BJ (cell line): ENCODE measurements at places on chromosomes 13 and 19.

GRCh38 chr13:112054616-112055015 is 12.3 kb upstream of the SOX1 start:
- DNase-seq, result no peak

GRCh38 chr13:62595976-62596375 is 1180.3 kb upstream of the PCDH20 start:
- no peak for DNase-seq

DNA sequence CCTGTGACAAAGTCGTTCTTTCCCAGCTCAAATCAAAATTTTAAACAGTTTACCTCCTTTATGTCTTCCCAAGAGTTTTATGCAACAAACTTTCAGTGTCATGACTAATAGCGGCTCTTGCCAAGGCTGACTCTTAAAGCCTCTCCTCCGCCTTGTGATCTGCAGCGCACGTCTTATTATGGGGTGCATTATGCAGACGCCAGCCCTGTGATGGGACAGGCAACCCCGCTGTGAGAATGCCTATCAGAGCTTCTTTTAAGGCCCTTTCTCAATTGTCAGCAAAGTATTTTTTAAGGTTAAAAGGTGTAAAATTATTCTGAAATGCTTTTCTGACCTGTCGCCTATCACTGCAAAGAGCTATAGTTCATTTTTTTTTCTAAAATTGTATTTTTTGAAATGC is 152.8 kb downstream of the SOX1 start:
- no peak for DNase-seq

DNA sequence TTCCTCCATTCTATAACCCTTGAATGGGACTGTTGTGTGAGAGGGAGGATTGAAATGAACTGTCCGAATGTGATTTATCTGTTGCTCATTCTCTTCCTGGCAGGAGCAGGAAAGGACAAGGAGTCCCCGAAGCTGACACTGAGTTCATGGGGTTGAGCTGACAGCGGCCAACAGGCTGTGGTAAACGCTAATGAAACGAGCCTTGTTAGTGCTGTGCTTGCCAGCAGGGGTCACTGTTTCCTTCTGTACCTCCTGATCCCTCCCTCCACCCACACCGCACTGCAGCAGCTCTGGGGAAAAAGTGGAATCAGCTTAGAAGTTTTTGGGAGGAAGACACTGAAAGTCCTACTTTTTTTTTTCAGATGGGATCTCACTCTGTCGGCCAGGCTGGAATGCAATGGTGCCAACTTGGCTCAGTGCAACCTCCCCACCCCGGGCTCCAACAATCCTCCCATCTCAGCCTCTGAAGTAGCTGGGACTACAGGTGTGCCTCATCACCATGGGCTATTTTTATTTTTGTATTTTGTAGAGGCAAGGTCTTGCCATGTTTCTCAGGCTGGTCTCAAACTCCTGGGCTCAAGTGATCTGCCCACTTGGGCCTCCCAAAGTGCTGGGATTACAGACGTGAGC is 6.7 kb upstream of the ZNF761 start:
- DNase-seq, result no peak

DNA sequence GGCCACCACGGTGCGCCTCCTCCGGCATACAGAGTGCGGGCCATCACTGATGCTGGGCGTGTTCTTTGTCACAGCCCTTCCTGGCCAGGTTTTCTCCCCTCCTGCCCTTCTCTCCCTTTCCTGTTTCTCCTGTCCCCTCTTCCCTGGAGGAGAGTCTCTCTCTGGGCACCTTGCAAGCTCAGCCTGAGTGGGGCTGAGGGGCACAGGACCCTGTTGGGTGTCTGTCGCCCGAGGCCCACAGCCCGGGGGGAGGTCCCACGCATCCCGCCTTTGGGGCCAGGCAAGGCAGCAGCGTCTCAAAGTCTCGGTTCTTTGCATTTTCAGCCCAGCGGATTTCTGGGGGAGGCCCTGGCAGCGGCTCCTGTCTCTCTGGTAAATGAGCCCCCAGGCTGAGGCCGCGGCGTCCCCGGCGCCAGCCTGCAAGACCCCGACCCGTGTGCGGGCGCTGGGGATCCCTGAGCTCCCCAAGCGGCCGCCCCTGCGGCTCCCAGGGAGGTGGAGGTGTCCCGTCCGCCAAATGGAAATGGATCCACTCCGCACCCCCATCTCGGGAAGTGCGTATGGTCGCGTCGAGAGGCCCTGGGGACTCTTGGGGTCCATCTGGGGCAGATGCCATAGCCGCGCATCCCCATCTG is 47.2 kb downstream of the COMP start:
- DNase-seq, result no peak

DNA sequence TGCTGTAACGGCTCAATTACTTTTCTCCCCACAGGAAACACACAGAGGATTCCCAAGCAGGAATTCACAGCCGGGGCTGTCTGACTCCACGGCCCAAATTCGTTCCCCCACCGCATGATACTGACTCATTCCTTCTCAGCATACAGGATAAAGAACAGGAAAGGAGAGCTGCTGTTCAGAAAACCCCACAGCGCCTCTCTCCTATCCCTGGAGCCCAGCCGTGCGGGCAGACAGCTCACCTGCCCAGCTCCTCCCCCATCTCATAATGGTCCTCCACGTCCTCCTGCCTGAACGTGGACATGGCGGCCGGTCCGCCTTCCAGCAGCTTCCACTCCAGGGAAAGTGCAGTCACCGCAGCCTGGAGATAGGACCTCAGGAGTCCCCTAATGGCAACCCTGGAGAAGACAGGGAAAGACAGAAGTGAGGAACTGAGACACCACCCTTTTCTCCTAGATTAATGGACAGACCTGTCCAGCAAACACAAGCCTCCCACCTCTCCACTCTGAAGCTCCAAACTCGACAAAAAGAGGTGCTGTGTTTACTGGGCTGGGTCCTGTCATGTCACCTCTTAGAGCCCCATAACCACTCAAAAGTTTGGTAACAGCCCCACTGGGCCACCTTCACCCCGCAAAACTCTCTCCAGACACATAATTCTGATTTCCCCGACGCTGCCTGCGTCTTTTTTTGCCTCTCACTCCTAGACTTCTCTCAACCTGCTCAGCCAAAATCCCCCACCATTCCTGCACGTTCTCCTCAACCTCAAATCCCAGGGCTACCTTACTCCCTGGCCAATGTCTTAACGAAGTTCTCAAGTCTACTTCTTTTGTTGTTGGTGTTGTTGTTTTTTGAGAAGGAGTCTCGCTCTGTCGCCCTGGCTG is 1.2 kb downstream of the DAPK3 start:
- DNase-seq, result no peak

- no peak for DNase-seq
Observed at GRCh38 chr13:76503766-76504165, 382.4 kb downstream of the KCTD12 start.

GRCh38 chr13:107144432-107144831 is 576.5 kb upstream of the ARGLU1 start:
- no peak for DNase-seq

DNA sequence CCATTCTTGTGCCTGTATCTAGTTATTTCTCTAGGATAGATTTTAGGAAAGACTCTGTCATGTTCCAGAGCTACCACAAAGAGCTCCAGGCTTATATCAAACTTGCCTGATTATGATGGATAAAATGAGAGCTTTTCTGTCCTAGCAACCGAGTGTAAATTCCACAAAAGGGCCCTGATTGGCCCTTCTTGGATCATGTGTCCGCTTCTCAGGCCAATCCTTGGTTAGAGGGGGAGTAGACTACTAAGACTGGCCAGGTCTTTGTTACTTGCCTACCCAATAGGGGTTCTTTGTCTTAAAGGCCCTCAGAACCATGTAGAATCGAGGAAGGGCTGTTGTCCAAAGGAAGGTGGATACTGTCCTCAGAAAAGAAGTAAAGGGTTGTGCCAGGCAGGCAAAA is 2.4 kb downstream of the DHX34 start:
- DNase-seq, result no peak

- DNase-seq, result peak; percentile 94
Observed at GRCh38 chr13:112711528-112712265, 21.9 kb downstream of the ATP11A start.

- no peak for DNase-seq
Observed at GRCh38 chr19:18112989-18113478, 15.5 kb downstream of the MAST3 start.

DNA sequence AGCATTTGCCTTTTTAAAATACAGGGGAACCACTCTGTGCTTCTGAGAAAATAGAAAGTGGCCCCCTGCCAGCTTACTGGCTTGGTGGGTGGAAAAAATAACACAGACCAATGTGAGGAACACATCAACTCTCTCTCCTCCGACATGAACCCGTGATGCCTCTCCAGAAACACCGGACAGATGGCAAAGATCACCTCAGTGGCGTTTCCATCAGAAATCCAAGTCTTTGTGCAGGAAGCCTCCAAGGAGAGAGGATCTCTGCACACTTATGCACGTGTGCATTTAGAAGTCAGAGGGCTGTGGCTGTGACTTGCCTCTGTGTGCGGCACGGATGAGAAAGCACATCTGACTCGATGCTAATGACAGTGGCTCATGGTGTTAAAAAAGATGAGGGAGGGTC is 112.3 kb upstream of the KLF12 start:
- DNase-seq, result no peak

GRCh38 chr13:111573801-111574200 is 253.4 kb downstream of the TEX29 start:
- no peak for DNase-seq

- DNase-seq, result no peak
Observed at GRCh38 chr13:113967729-113968462, 6.0 kb downstream of the C13orf46 start.

DNA sequence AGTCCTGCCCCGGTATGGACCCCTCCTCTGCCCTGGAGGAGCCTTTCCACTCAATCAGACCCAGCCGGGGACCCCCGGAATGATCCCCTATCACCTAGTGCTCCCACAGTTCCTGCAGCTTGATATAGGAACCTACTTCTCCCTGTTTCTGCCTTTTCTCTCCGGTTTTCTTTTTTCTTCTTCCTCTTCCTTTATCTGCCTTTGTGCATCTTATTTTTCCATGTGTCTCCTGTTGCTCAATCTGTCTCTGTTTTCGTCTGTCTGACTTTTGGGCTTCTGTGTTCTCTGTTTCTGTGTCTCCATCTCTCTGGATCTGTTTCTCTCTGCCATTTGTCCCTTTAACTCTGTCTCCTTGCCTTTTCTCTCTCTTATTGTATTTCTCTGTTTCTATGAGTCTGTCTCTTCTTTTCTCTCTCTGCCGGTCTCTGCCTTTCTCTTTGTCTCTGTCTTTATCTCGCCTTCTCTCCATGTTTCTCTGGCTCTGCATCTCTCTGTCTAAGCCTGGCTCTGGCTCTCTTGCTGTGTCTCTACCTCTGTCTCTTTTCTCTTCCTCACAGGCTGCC is 10.0 kb downstream of the MEGF8 start:
- no peak for DNase-seq

- DNase-seq, result no peak
Observed at GRCh38 chr13:48291730-48292129, 11.8 kb upstream of the RB1 start.

DNA sequence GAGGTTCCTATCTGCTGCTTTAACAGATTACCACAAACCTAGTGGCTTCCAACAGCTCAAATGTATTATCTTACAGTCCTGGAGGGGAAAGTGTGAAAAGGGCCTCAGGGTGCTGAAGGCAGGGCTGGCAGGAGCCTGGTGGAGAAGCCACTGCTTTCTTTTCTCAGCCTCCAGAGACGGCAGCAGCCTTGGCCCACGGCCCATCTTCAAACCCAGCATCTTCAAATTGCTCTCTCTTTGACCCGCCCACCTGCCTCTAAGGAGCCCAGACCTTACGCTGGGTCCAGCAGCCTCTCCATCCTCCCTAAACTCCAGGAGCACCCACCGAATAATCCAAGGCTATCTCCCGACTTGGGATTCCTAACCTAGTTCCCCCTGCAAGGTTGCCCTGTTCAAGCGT is 35.6 kb downstream of the C13orf46 start:
- no peak for DNase-seq

DNA sequence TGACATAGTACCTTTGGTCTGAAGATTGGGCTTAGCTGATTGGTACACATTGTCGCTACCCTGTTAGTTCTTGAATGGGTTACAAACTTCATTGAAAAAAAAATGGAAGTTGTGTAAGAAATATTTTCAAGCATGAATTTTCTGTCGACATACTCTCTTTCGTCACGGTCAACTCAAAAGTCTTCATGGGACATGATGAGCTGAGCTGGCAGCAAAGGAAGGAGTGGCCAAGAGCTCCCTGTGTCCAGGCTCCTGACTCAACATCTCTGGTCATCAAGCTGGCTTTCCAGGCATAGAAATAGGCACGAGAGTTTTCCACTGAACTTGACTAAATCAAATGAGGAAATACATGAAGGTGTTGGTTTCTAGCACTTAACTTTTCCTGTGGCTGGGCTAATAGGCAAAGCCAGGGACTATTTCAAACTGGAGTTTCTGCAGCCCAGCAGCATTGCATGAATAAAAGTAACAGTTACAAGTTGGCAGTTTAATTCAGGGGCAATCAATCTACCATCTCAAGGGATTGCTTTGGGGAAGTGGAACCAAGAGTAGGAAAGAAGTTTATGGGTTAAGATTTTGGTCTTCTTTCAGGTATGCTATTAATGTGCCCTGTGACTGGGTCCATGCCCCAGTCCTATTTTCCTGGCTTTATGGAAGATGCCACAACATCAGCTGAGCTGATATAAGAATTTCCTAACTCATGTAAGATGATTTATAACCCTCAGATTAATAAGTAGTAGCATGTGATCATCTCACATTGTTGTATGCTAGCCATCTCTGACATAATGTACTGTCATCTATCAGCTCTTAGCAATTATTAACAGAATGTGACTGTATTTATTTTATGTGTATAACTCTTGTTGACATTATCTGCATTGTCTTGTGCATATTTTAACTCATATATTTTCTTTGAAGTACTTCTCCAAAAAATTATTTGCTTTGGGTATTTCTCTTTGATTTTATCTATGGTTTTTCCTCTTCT is 385.8 kb downstream of the DLEU7 start:
- no peak for DNase-seq

DNA sequence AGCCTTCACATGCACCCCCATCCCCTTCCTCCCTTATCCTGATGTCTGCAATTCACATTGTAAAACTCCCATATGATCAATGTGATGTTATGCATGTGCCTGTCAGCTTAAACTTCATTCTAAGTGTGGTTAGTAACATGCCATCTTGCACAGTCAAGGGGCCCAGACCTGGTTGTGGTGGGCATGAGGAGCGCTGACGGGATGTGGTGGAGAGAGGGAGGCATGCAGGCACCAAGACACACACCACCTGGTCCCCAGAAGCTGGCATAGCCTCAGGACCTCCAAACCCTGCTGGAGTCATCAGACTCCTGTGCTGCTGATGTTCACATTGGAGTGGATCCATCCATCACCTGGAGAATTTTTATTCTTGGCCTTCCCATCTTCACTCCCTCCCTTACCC is 90.5 kb upstream of the ABCC4 start:
- DNase-seq, result no peak

GRCh38 chr19:29467824-29468401 is 57.9 kb upstream of the VSTM2B start:
- DNase-seq, result no peak

DNA sequence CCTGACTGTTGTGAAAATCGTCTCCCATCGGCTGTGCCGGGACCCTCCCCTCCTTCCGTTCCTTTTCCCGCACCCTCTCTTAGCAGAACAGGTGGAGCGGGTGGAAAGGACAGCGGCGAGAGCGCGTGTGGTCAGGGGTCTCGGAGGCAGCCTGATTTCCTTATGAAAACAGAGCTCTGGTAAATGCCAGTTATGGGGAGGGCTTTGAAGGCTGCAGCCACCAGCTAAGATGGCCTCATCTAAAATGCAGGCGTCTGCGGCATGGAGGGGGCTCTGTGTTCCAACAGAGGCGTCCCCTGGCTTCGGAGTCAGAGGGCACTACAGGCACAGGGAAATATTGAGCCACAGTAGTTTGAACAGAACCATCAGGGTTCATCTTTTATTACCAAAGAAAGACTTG is 93.8 kb upstream of the SOX1 start:
- DNase-seq, result no peak
